T-helper 9 cell (primary cell): ENCODE measurements at places on chromosomes 13 and 19.
A peak's percentile ranks its signal among the peaks of the same experiment; 100 is the strongest.

DNA sequence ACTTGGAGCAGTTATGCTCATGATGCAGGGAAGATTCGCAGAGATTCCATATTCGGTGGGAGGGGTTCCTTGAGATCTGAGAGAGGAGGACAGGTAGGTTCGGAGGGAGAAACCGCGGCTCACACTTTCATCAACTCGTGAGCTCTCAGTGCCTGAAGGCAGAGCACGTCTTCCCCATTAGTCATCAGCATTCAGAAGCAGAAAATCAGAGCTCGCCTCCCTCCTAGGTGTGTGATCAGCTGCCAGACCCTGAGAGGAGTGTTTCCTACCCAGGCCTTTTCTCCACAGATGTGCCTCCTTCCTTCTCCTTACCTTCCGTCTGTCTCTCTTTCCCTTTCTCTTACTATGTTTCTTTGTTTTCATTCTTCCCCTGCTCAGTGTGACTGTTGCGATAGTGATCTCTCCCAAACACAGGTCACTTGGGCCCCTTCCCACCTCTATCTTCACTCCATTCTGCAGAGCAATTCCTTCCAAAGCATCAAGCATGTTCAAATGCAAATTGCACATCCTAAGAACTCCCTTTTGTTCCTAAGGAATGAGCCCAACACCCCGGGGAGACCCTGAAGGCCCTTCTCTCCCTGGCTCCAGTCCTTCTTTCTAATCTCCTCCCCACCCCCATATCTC lies 389.5 kb downstream of the UQCRFS1 start:
- DNase-seq: no peak

- peak; percentile 98 for DNase-seq
These were observed at the start of gene RNF126 for GRCh38 chr19:662962-663681. RNF126 (minus strand) TSS chr19:663214; CDS start chr19:663121, 93 bp downstream.

- no peak for DNase-seq
These were observed 16.1 kb downstream of the NDFIP2 start for GRCh38 chr13:79497064-79497463.

DNA sequence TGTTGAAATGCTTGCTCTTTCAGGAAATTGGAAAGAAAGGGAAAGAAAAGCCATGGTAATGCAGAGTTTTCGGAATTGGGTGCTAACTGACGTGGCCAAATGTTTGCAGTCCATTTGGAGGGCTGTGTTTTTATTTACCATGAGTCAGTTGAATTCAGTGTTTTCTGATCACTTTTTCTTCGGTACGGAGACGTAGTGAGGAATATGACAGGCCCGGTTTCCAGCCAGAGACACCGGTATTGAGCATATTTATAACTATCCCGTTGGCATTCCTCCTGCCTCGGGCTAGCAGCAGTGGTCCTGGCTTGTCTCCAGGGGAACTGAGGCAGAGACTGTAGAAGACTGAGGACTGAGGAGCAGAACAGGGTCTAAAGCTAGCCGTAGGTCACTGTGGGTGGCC lies 1.0 kb downstream of the CDC16 start:
- DNase-seq: no peak

GRCh38 chr19:31064491-31064890 lies 284.7 kb downstream of the TSHZ3 start:
- no peak for DNase-seq

- DNase-seq: no peak
These were observed 14.6 kb downstream of the NLRP8 start for GRCh38 chr19:55962186-55962585.

DNA sequence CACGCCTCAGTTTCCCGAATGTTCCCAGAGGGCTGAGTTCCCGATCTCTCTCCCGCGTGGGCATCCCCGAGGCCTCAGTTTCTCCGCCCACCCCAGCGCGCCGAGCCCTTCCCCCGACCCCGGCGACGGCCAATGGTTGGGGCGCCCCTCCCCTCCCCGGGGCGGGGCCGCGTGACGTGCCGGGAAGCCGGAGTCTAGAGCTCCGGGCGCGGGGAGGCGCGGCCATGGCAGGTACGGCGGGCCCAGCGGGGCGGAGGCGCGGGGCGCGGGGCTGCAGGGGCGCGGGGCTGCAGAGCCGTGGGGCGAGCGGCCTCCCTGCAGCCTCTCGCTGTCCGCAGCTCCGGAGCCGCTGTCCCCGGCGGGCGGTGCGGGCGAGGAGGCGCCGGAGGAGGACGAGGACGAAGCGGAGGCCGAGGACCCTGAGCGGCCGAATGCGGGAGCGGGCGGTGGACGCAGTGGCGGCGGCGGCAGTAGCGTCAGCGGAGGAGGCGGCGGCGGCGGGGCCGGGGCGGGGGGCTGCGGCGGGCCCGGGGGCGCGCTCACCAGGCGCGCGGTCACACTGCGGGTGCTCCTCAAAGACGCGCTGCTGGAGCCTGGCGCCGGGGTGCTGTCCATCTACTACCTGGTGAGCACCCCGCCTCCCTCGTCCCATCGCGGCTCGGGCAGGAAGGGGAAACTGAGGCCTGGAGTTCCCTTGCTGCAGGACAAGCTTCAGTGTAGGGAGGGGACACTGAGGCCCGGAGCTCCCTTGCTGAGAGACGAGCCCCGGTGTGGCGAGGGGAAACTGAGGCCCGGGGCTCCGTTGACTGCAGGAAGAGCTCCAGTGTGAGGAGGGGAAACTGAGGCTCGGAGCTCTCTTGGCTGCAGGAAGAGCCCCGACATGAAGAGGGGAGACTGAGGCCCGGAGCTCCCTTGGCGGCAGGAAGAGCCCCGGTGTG lies at the start of gene MPND:
Gene MPND, plus strand, starts transcription at position 193 of the 938 bp plus-strand sequence. Its CDS starts 32 bp downstream, at position 225.
- peak; percentile 92 for DNase-seq

- DNase-seq: no peak
These were observed 347.2 kb upstream of the PCDH9 start for GRCh38 chr13:67577361-67577760.

DNA sequence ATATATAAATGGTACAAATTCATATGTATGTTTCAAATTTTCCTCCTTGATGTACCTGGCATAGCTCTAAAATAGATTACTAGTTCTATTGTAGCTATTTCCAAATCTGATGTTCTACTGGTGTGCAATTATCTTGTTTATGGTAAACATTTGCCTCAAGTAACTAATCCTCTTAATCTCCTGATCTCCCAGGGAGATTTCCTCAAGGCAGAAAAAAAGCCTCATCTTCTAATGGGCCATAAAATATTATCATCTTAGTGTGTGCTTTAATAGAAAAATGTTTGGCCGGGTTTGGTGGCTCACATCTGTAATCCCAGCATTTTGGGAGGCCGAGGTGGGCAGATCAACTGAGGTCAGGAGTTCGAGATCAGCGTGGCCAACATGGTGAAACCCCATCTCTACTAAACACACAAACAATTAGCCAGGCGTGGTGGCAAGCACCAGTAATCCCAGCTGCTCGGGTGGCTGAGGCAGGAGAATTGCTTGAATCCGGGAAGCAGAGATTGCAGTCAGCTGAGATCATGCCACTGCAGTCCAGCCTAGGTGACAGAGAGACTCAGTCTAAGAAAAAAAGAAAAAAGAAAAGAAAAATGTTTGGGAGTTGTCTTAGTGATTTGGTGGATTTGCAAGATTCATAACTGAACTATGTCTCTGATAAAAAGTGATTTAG lies 498.9 kb upstream of the SLITRK5 start:
- DNase-seq: no peak
